ENCODE measurements at places on chromosomes 7 and 10. TPM values are rescaled to one million over a fixed set of nuclear protein-coding genes. Genes with fewer than 3 reads are reported as not detected.

- DNase-seq = no peak
Observed at GRCh38 chr7:103336761-103337160, 7.8 kb downstream of the DNAJC2 start.

DNA sequence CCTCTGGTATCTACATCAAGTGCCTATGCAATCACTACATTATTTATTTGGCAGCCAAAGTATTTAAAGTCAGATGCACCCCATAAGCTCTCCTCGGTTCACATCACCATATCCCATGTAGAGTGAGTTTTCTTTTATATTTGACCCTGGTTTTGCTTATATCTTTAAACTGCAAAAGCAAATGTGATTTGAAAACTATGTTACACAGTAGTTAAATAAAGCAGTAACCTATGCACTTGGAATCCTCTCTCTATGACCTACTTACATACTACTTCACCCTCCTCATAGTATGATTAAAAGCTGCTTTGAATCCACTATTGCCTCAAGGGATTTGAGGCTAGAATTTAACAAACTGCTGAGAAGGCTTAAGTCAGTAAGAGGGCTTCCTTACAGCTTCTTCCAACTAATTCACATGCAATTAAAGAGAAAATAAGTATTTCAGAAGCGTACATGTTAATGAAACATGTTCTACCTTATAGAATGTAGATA, 2.2 kb upstream of the CELF2 start:
- DNase-seq = no peak

DNA sequence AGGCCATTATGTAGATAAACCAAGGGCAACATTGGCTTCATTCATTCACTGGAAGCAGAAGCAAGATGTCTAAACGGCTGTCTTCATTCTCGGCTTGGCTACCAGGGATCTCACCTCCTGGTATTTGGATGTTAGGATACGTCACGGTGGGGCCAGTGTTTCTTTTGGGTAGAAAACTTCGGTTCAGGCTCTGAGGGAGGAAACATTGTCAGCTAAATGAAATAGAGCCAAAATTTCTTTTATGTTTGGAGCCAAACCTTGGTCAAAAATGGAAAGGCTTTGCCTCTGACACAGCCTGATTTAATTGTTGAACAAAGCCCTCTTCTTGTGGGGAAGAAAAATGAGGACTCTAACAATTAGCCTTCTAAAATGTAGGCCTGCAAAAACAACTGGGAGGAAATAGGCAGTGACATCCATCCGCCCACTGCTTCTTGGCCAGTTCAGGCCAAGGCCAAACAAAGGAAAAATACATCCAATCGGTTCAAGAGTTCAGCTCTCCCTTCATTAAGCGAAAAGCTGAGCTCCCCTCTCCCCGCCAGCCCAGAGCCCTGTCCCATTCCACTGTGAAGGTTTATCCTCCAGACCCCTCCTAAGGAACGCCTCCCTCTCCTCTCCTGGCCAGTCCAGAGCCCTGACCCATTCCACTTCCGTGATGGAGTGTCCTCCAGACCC, 44.4 kb downstream of the PFKFB3 start:
- no peak for DNase-seq

GRCh38 chr7:26397332-26397731, 105.7 kb downstream of the SNX10 start:
- no peak for DNase-seq

DNA sequence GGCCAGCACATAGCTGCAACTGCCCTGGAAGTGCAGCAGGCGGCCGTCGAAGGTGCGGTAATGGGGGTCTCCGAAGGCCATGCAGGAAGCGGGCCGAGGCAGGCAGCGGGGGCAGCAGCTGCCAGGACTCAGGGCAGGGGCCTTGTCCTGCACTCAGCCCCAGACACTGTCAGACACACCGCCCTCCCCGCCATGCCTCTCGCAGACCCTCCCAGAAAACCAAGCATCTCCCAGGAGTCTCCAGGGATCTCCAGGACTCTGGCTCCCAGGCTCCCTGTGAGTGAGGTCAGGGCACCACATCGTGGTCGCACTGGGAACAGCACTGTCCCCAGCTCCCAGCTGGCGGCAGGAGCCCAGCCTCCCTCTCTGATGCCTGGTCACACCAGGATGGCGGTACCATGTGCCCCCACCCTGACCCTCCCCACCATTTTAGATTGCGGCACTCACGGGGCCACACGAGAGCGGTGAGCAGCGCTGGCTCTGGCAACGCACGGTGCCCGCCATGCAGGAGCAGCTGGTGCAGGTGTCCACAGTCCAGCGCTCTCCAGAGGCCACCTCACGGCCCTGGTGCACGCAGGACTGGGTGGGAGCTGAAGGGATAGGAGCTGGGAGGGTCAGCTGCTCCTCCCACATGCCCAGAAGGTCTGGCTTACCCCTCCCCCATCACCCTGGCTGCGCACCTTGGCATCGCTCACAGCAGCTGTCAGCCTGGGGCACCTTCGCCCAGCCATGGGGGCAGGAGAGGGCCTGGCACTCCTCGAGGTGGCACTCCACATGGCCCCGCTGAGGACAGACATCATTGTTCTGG, 17.5 kb downstream of the ATP6V1F start:
- no peak for DNase-seq

- no peak for DNase-seq
Observed at GRCh38 chr7:141641876-141642275, 60.1 kb downstream of the DENND11 start.

GRCh38 chr7:95601316-95601715, 5.0 kb upstream of the PDK4 start:
- DNase-seq = no peak

Gene UNCX
- total RNA-seq = not detected

Gene CFAP46
- total RNA-seq = 0.94 TPM
